ENCODE measurements at places on chromosomes 4 and X. TPM values are rescaled to one million over a fixed set of nuclear protein-coding genes. Genes with fewer than 3 reads are reported as not detected.

PABPC5 gene
- 5.3 TPM for total RNA-seq

MGAT4D gene
- total RNA-seq, result 1.1 TPM

STPG2 gene
- 0.43 TPM for total RNA-seq

DNA sequence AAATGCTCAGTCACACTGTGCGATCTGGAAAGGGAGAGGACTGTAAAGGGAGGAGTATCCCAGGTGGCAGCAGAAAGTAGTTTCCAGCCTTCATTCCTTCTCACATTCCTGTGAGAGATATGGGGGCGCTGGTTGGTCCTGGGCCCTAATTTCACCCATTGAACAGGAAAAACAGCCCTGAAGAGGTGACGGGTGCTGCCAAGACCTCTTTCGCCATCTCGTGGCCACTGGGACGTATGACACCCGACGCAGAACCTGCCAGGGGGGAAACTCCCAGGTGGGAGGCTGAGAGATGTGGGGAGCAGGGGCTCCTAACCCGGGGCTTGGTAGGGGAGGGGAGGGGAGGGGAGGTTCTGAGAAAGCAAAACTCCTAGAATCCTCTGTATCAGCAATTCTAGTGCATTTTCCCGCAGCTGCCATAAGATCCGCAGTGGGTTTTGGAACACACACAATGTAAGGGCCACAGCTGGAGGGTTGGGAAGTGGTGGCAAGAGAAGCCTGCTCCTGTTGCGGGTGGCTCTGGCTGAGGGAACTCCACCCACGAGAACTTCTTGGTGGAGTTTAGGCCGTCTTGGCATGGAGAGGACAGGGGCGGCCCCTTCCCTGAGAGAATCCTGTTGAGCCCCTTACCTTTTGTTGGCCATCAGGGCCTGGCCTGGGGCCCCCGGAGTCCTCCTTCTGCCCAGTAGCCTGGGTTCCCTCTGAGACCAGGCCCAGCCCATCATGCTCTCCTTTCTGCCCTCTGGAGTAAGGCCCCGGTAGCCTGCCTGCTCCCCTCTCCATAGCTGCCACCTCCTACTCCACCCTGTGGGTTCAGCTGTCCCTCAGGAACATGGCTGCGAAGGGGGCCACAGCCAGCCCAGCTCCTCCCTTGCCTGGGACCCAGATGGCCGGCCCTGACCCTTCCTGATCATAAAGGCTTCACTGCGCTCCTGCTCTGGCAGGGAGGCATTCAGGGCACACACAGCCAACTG is 134.1 kb downstream of the OR13H1 start:
- H3K27me3 ChIP-seq, result peaks cover 56% of the 10 kb centered on the region
- no peak overlapping the region for H3K27ac ChIP-seq
- H3K36me3 ChIP-seq, result no peaks in the 10 kb centered on the region
- no peak overlapping the region for H3K4me3 ChIP-seq
- peak; percentile 53 for DNase-seq

- peak; percentile 26 for DNase-seq
- H3K27me3 ChIP-seq, result no peaks in the 10 kb centered on the region
- peak overlapping the region; percentile 65 for H3K4me3 ChIP-seq
- H3K27ac ChIP-seq, result peak overlapping the region; percentile 66
- H3K4me1 ChIP-seq, result peaks cover 15% of the 10 kb centered on the region
Measured at GRCh38 chr4:673349-674091, 556 bp downstream of the ATP5ME start.

DNA sequence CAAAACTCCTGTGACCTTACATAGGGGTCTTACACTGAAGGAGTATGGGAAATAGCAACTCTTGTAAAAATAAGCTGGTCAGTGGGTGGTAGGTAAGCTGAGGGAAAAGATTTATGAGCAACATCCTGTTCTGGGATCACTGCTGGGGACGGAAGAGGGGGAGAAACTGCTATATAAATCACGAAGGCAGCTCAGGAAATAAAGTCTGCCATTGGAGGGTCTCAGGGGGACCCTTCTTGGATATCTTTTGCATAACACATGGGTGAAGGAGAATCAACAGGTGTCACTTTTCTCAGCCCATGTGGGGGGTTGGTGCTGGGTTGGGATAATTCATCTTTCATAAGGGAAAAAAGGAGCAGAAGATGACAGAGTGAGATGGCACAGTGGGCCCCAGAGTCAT is 33.7 kb downstream of the AFF1 start:
- H3K36me3 ChIP-seq, result no peaks in the 10 kb centered on the region
- no peak for DNase-seq
- no peaks in the 10 kb centered on the region for H3K27me3 ChIP-seq
- H3K4me1 ChIP-seq, result peaks cover 11% of the 10 kb centered on the region

GRCh38 chr4:37780444-37781130 is 45.9 kb upstream of the PGM2 start:
- no peak for DNase-seq
- peaks cover 2% of the 10 kb centered on the region for H3K27me3 ChIP-seq
- H3K27ac ChIP-seq, result no peak overlapping the region
- no peaks in the 10 kb centered on the region for H3K36me3 ChIP-seq
- H3K4me1 ChIP-seq, result no peaks in the 10 kb centered on the region

- H3K4me3 ChIP-seq, result no peak overlapping the region
- no peaks in the 10 kb centered on the region for H3K27me3 ChIP-seq
- H3K36me3 ChIP-seq, result no peaks in the 10 kb centered on the region
- no peaks in the 10 kb centered on the region for H3K4me1 ChIP-seq
- no peak for DNase-seq
Measured at GRCh38 chrX:110915111-110915510, 119.5 kb upstream of the CHRDL1 start.

DNA sequence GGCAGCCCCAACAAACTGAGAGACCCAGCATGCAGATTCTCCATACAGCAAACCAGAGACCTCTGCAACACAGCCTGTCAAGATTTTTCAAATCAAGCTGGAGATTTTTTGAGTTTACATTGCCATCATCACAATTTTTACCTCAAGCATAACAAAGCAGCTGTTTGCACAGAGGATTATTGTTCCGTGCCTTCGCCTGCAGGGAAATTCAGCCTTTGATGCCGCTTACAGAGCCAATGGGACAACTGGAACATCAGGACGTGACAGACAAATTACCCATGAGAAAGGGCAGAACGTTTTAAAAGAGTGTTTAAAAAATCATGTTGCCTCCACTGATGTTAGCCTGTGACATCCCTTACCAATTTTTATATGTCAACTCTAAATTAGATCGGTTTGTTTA is 363.7 kb downstream of the FBXW7 start:
- H3K27me3 ChIP-seq, result no peaks in the 10 kb centered on the region
- no peak for DNase-seq
- H3K4me3 ChIP-seq, result no peak overlapping the region
- H3K36me3 ChIP-seq, result no peaks in the 10 kb centered on the region
- H3K27ac ChIP-seq, result no peak overlapping the region

DNA sequence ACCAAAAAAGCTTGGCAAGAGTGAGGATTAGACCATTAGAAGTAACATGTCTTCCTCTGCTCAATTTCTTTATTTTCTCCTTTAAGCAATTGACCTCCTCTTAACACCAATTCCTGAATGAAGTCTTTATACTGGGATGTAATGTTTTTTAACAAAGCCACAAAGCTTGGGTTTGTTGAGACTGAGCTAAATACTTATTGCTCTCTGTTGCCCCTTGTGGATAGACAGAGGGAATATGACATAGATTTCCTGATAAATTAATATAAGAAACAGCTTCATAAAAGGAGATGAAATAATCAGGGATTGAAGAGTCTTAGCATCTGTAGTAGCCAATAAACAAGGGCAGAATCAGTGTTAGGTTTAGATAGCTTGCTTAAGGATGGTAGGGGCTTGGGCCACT is 57.6 kb downstream of the CCDC160 start:
- H3K4me3 ChIP-seq, result no peak overlapping the region
- H3K27ac ChIP-seq, result no peak overlapping the region
- no peaks in the 10 kb centered on the region for H3K4me1 ChIP-seq
- peaks cover 6% of the 10 kb centered on the region for H3K27me3 ChIP-seq

- H3K4me1 ChIP-seq, result no peaks in the 10 kb centered on the region
- H3K27ac ChIP-seq, result no peak overlapping the region
- peak; percentile 73 for DNase-seq
- H3K36me3 ChIP-seq, result no peaks in the 10 kb centered on the region
Measured at GRCh38 chr4:180542445-180543100, 1700.6 kb upstream of the TENM3 start.
